ENCODE measurements at places on chromosomes 16 and 17. TPM values are rescaled to one million over a fixed set of nuclear protein-coding genes. Genes with fewer than 3 reads are reported as not detected.
A peak's percentile ranks its signal among the peaks of the same experiment; 100 is the strongest.

- H3K4me1 ChIP-seq = peaks cover 29% of the 10 kb centered on the region
- DNase-seq = no peak
- H3K27ac ChIP-seq = peak overlapping the region; percentile 87
Measured at GRCh38 chr16:87851141-87851587, 18.1 kb downstream of the SLC7A5 start.

GRCh38 chr17:5661491-5662125, 77.3 kb upstream of the NLRP1 start:
- peaks cover 18% of the 10 kb centered on the region for H3K27me3 ChIP-seq
- H3K4me3 ChIP-seq = no peak overlapping the region
- DNase-seq = no peak
- no peaks in the 10 kb centered on the region for H3K36me3 ChIP-seq

GRCh38 chr16:9053006-9053601, 38.3 kb upstream of the HAPSTR1 start:
- H3K36me3 ChIP-seq = no peaks in the 10 kb centered on the region
- H3K27ac ChIP-seq = peak overlapping the region; percentile 66
- no peaks in the 10 kb centered on the region for H3K27me3 ChIP-seq

DNA sequence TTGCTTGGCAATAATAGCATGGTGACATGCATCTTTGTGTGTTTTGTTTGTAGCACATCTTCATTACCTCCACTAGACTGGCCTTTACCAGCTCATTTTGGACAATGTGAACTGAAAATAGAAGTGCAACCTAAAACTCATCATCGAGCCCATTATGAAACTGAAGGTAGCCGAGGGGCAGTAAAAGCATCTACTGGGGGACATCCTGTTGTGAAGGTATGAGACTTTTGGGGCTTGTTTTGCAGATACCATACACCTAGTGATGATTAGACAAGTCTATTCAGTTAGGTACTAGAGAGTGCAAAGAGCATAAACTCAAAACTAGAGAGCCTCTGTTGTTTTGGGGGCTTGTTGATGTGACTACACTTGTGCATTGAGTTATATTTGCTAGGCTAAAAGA, 41.2 kb downstream of the NFATC3 start:
- peaks cover 11% of the 10 kb centered on the region for H3K36me3 ChIP-seq
- H3K27me3 ChIP-seq = no peaks in the 10 kb centered on the region
- H3K27ac ChIP-seq = no peak overlapping the region
- H3K4me1 ChIP-seq = peaks cover 3% of the 10 kb centered on the region

- H3K4me1 ChIP-seq = peaks cover 24% of the 10 kb centered on the region
- no peak overlapping the region for H3K4me3 ChIP-seq
- DNase-seq = no peak
- H3K27ac ChIP-seq = no peak overlapping the region
- no peaks in the 10 kb centered on the region for H3K27me3 ChIP-seq
Measured at GRCh38 chr17:66354472-66354871, 52.1 kb downstream of the PRKCA start.

Gene DLX4
- 10.4 TPM for total RNA-seq

- H3K4me3 ChIP-seq = peak overlapping the region; percentile 75
- peak overlapping the region; percentile 41 for H3K27ac ChIP-seq
- DNase-seq = no peak
- no peaks in the 10 kb centered on the region for H3K4me1 ChIP-seq
- H3K27me3 ChIP-seq = peaks cover 47% of the 10 kb centered on the region
- no peaks in the 10 kb centered on the region for H3K36me3 ChIP-seq
Measured at GRCh38 chr16:1332618-1333148, 762 bp upstream of the BAIAP3 start.

GRCh38 chr16:82650804-82651203, 24.0 kb downstream of the CDH13 start:
- H3K36me3 ChIP-seq = no peaks in the 10 kb centered on the region
- H3K4me3 ChIP-seq = no peak overlapping the region
- peaks cover 16% of the 10 kb centered on the region for H3K4me1 ChIP-seq
- no peak for DNase-seq
- H3K27ac ChIP-seq = no peak overlapping the region
- H3K27me3 ChIP-seq = peaks cover 9% of the 10 kb centered on the region

All from type B pancreatic cell (in vitro differentiated cells).